NCI-H460 (cell line): ENCODE measurements at places on chromosomes 13 and 19. TPM values are rescaled to one million over a fixed set of nuclear protein-coding genes. Genes with fewer than 3 reads are reported as not detected.

Gene WASF3
- 5.6 and 5.8 TPM in 2 replicates for total RNA-seq

Gene ICAM5
- total RNA-seq, result 1.9 and 2.1 TPM in 2 replicates

Gene GPC6
- total RNA-seq, result 16.1 and 16.7 TPM in 2 replicates

Gene SLC46A3
- total RNA-seq, result 4.2 and 5.0 TPM in 2 replicates

Gene CD177
- not detected in 2 replicates for total RNA-seq

Gene SLC5A5
- total RNA-seq, result 0.02 TPM in 1 of 2 replicates, not detected in the other
